ENCODE measurements at places on chromosomes 7 and 10.

DNA sequence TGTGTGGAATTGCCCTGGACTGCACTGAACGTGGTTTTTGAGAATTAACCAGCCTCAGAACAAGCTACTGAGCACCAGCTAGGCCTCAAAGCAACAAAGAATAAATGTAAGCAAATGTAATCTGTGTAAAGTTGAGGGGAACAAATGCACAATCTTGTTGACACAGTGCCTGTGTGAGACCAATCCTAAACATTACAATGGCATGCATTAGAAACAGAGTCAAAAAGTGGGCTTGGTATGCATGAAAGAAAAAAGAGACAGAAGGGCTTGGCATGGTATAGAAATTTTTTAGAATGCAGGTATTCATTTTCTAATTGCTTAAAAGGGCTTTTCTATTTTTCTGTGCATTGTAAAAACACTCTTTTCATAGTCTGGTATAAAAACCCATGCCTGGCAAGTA lies 224.3 kb downstream of the POU6F2 start:
- DNase-seq = no peak

DNA sequence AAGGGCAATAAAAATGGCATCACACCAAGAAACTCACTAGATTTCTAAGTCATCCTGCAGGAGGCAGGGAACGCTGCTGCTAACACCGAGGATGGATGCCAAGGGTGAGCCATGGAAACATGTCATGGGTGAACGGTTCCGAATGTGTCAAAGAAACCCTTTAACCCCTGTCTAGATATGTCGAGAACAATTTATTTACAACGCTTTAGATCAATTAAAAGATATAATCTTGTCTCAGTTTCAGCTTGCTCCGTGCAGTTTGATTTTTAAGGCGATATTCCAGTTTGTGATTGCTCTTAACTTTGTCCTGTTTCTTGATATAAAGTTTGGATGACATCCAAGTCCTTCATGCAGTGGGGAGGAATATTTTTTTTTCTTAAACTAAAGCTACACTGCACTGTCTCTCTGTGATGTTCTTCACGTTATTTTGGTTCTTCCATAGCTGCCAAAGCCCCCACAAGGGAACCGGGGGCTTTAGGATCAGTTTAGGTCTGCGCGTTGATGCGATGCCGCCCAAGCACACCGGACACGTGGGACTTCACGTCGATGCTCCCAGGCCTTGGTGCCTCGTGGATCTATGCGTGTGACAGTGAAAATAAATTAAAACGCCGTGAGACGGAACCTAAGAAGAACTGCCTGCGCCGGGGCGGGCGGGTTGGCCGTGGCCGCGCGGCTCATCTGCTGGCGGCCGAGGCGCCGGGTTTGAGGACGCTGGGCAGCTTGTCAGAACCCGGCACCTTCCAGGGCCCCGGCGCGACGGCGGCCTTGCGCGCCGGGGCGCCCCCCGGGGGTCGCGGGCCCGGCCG lies 220.3 kb downstream of the PHTF2 start:
- DNase-seq = no peak

DNA sequence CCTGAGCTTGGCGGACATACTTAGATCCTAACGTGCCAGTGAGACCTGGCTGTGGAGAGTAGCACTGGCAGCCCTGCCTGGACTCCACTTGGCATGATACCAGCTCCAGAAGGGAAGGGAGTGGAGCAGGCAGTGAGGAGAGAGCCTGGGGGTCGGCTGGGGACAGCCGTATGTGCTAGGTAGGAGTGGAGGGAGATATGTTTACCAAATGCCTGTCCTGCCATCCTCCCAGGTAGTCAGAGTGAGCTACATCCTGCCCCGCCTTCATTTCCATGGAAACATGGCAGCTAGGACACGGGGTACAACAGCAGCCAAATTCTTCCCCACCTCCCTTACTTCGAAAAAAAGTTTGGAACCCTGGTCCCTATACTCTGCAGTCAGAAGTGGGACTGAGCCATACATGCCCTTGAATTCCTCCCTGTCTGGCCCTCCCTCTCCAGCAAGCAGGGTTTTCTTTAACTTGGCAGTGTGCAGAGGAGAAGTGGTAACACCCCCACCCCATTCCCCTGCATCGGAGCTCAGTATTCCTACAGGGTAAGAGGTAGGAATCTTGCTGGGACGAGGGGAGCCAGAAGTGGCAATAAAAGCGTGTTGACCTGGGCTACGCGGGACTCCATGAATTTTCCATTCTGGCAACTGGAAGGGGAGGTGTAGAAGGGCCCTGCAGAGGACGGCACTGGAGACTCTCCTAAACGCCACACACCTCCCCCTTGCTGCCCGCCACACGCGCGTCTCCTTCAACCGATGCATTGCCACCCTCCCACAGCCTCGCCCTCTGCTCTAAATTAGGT lies 20.0 kb upstream of the SMO start:
- no peak for DNase-seq

DNA sequence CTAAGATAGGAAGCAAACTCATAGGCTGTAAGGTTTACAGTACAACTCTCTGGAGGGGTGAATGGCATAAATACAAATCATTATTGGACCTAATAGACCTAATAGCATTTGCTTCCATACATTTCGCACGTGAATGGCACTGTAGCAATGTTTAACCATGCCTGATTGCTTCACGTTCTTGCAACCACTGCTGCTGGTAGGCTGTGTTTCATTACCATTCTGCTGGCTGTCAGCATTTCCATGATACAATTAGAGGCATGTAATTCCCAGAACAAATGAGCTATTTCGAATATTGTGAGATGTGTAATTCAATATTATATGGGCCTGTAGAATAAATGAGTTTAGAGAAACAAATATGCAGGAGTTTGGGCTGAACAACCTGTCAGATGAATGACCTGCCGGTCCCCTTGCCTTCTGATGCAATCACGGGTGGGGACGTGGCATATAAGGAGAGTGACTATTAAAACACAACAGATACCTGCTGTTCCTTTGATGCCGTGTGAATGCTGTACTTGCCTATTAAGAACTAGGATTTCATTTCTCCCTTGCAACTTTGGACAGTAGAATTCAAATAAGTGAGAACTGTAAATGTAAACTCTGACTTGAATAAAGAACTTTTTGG lies 393.4 kb downstream of the ACTR3B start:
- no peak for DNase-seq

GRCh38 chr10:108496106-108496505 lies 1331.6 kb upstream of the SORCS1 start:
- DNase-seq = no peak

DNA sequence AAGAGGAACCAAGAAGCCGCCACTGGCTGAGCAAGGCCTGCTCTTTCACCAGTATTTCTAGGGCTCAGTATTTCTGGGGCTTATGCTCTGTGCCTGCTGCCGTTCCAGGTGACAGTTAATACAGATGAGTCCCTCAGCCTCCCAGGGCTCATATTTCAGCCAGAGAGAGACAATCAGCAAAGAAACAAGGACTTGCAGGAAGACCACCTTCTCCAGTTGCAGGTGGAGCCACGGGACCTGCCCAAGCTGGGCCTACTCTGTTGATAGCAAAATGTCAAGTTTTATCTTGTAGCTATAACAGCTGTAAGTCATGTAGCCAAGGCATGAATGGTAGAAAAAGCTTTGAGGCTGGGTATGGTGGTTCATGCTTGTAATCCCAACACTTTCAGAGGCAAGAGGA lies 42.7 kb downstream of the NPTX2 start:
- no peak for DNase-seq

- peak; percentile 91 for DNase-seq
These were observed 151.9 kb downstream of the NEURL1 start for GRCh38 chr10:103645141-103646054.

DNA sequence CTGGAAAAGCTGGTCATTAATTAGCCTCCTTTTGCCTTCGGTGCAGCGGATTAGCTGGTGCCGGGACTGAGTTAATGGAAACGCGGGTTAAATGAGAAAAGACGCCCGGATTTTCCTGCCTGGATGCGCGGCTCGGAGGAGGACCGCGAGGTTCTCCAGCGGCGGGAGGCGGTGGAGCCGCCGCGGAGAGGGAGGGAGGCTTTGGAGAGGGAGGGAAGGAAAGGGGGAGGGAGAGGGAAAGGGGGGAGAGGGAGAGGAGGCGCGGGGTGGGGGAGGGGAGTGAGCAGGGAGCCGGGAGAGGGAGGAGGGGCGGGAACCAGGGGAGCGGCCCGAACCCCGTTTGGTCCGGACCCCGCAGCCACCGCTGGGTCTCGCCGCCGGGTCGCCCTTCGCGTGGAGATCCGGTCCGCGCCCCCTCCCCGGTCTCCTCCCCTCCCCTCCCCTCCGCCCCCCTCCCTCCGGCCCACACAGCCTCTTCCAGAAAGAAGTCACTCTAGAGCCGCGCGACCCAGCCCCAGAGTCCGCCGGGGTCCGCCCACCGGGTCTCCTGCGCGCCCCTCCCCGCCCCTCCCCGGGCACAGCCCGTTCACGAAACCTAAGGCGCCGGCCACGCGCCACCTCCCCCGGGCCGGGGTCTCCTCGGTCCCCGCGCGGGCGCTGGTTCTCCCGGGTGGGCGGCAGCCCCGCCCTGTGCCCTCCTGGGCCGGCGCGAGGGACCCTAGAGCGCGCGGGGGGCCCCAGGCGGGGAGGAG lies 347.5 kb downstream of the DNAJB6 start:
- DNase-seq = no peak

DNA sequence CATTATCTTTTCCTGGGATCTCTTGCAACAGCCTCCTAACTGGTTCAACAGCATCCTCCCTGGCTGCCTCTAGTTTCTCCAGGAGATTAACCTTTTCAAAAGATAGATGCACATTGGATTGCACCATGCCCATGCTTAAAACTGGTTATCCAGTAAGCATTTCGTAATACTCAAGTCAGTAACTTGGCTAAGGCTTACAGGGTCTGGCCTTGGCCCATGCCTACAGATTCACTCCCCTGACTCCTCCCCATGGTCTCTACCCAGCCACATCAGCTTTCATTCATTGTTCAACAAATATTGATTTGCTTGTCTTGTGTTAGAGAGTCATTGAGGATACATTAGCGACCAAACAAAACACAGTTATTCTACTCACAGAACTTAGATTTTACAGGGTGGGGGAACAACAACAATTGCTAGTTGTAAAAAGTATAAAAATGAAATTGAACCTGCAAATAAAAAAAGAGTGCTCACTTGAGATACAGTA lies 1.8 kb upstream of the KIF20B start:
- no peak for DNase-seq

DNA sequence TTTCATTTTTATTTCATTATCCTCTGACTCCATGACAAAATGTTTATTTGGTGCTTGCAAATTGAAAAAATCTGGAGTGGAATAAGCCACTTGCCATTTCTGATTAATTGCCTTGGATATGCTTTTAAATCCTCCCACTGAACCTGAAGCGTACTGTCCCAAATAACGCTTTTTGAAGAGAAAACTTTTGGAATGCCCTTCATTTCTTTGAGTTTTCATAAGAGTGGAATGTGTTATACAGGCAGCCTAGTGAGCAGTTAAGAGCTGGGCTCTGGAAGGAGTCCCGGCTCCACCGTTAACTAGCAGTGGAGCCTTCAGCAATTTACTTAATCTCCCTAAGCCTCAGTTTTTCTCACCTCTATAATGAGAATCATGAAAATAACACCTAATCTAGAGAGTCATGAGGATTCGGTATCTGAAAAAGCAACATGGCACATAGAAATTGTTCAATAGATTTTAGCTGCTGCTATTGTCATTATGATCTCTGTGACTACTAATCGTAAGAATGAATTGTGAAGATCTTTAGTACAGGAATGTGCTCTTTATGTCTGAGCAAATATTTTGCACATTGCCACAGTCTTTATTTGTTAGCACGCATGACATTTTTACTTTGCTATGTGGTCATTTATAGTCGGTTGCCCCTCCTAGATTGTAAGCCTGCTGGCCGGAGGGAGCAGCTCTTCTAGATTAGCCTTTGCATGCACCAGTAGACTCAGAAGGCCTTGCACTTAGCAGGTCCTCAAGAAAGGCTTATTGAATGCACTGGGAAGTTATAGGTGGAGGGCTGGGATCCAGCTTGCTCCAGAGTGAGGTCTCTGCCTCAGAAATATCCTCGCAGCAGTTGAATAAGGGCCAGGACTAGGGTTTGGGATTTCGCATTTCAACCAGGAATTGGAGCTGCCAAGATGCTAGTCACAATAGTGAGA lies 59.4 kb downstream of the PLCE1 start:
- no peak for DNase-seq

GRCh38 chr10:45373576-45374349 lies at the start of gene ALOX5:
Gene ALOX5, plus strand, starts transcription at chr10:45374216. Its CDS starts 64 bp downstream, at chr10:45374280.
- DNase-seq = peak; percentile 89

GRCh38 chr7:33788531-33788930 lies 116.8 kb upstream of the BMPER start:
- no peak for DNase-seq

DNA sequence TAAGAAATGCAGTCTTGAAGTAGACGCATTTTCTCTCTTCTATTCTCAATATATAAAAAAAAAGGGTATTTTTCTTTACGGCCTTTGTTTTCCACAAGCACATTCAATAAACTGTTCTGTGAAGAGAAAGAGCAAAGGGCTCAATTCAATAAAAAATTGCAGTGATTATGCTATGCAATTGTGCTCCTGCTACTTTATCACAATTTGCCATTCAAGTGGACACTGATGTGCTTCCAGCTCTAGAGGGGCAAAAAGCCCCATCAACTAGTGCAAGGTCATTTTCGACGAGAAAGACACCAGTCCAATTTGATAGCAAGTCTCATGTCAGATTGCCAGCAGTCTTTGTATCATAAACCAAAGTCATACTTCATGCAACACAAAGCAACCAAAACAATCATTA lies 82.6 kb upstream of the THSD7A start:
- DNase-seq = no peak

DNA sequence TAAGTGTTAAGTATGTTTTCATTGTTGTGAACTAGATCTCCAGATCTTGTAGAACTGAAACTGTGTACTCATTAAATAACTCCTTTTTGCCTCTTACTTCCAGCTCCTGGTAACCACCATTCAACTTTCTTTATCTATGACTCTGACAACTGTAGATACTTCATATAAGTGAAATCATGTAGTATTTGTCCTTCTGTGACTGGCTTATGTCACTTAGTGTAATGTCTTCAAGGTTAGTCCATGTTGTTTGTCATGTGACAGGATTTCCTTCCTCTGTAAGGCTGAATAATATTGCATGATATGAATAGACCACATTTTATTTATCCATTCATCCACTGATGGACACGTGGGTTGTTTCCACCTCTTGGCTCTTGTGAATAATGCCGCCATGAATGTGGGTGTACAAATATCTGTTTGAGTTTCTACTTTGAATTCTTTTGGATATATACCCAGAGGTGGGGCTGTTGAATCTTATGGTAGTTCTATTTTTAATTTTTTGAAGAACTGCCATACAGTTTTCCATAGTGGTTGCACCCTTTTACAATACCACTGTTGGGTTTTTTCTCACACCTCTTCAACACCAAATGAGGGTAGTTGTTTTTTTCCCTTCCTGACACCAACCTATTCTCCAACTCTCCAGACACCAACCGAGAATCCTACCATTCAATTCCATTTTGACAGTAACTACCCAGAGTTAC lies 10.7 kb upstream of the FMC1 start:
- DNase-seq = no peak

GRCh38 chr7:157497744-157498651 lies 161.2 kb downstream of the DNAJB6 start:
- no peak for DNase-seq

- DNase-seq = no peak
These were observed 2.6 kb upstream of the NPM3 start for GRCh38 chr10:101785801-101786200.

GRCh38 chr7:118153551-118154177 lies 30.3 kb upstream of the LSM8 start:
- no peak for DNase-seq

- DNase-seq = no peak
These were observed 17.9 kb upstream of the SEC61A2 start for GRCh38 chr10:12111528-12111927.
